Ovary (tissue), 10 donors: ENCODE measurements at places on chromosomes 1 and 21. TPM values are rescaled to one million over a fixed set of nuclear protein-coding genes. Genes with fewer than 3 reads are reported as not detected.

DNA sequence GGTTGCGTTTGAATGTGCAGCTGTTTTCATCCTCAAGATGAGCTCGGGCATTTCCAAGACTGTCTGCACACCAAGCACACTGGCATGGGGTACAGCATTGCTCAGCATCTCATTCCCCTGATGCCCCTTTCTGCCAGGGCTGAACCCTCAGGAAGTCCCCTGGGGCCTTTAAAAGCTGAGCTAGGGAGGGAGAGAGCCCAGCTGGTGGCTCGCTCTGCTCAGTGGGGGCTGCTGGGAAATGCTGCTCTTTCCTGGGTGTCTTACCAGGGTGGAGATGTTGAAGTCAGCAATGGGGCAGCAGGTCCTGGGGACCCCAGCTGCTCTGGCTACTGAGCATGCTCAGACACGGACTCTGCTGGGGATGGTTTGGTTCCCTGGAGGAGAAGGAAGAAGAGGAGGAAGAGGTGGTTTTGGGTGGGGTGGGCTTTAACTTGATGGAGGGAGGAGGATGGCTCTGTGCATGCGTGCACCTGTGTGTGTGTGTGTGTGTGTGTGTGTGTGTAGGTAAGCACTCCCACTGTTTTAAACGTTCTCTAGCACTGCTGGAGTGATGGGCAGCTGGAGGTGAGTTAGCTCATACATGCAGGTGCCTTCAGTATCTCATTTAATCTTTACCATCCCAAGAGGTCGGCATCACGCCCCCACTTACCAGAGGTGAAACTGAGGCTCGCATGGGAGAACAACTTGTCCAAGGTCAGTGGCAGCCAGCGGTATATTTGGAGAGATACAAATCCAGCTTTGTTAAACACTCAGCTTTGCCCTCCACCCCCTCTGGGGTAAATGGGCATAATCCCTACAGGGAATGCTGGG, 40.9 kb downstream of the ACTL8 start:
- DNase-seq, result no peak

Gene KLHDC7A
- total RNA-seq, result 0.65 TPM

- DNase-seq, result no peak
Measured at GRCh38 chr1:119254067-119254720, 113.7 kb upstream of the WARS2 start.

Gene KIF21B
- total RNA-seq, result 1.9 TPM

DNA sequence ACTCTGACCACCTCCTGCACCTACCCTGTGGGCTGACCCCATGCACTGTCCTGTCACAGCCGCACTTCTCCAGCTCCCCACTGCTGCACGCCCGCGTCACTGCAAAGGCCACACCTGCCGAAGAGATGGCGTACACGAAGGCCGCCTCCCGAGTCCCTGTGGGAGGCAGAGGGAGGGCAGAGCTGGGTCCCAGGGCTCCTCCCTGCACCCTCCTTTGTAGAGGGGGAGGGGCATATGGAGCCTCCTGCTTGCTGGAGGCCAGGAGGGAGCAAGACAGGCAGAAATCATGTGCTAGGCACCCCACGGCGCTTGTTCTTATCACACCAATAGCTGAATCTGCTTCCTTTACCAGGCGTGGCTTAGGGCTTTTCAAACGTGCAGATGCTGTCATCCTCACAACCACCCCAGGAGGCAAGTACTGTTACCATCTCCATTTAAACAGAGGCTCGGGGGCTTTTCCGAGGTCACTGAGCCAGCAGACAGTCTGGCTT, 21.4 kb downstream of the WNT4 start:
- no peak for DNase-seq

DNA sequence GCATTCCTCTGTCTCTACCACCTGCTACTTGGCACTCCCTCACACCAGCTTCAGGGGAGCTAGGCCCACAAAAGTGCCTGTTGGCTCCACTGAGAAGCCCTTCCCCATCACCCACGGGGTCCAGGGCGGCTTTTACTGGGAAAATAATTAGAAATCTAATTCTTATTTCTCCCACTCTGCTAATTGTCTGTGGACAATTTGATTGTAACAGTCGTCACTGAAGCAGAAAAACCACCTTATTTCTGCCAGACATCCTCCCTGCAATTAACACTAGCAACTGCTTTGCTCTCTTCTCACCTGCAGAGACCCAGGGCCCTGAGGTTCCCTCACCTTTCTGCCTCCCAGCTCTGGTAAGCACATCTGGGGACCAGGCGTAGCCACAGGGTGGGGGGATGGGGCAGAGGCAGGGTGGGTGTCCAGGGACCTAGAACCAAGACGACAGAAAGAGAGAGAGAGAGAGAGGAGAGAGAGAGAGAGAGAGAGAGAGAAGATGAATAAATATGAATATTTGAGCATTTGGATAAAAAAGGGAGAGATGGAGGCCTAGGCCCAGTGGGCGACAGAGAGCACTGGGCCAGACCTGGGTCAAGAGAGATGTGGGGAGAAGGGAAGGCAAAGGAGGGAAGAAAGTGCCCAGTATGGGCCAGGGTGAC, 32.6 kb downstream of the FOXO6 start:
- no peak for DNase-seq

DNA sequence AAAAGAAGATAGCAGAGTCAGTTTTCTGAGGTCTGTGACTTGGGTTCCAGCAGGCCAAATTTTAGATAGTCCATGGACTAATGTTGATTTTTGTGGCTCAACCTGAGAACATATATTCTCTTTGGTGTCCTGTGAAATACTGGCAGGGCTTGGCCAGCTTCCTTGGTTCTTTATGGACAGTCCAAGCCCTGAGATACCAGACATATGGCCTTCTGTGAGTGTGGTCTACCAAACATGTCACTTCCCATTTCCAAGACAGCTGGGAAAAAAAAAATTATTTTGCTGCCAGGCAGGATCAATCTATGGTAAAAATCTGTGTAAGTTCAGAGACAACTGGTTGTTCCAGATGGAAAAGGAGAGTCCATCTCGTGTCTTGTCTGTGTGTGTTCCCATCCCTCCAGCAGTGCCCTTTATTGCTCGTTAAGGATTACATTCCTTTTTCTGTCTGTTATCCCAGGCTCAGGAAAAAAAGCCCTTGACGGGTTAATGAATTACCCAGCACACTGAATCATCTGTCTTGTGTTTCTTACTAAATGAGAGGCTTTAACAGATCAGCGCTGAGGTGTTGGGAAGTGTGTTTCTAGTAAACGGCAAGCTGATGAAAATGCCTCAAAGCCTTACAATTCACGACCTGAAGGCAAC, 33.4 kb upstream of the XPR1 start:
- no peak for DNase-seq

DNA sequence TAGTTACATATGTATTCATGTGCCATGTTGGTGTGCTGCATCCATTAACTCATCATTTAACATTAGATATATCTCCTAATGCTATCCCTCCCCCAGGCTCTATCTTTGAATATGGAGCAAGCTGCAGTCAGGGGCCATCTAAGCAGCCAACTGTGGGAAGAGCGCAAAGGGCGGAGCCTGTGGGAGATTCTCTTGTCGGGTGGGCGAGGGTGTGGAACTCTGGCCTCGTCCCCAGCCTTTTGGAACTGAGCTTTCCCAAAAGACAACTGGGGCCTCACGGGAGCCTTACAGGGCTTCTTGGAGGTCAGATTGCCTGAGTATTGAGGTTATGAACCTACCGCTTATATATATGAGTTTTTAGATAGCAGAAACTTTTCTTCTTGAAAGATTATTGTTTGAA, 117.2 kb downstream of the HHAT start:
- DNase-seq, result no peak

- DNase-seq, result no peak
Measured at GRCh38 chr1:244651956-244652622, 837 bp upstream of the DESI2 start.

DNA sequence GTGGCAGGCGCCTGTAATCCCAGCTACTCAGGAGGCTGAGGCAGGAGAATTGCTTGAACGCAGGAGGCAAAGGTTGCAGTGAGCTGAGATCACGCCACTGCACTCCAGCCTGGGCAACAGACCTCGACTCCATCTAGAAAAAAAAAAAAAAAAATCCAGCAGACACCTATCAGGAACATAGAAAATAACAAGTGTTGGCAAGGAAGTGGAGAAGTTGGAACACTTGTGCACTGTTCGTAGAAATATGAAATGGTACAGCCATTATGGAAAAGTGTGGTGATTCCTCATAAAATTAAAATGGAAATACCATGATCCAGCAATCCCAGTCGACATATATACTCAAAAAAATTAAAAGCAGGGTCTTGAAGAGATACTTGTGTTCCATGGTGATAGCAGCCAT, 12.0 kb upstream of the C1orf162 start:
- DNase-seq, result no peak

- DNase-seq, result no peak
Measured at GRCh38 chr1:165603810-165604209, 27.2 kb upstream of the MGST3 start.

- DNase-seq, result no peak
Measured at GRCh38 chr1:9389968-9390367, 97.3 kb downstream of the SPSB1 start.

DNA sequence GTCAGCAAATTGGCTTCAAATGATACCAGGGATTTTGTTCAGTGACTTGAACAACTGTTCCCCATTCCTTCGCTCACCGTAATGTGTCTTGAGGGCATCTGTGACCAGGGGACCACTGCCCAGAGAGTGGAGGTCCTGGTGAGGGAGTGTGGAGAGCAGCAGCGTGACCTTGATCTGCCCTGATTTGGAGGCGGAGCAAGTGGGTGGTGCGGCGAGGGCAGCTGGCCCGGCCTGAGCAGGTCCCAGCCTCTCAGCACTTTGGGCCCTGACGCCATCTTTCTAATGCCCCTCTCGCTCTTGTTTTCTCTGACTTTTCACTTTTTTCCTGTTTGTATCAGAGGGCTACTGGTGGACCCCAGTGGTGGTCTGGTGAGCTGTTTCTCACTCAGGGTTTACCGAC, 31.1 kb downstream of the DIP2A start:
- no peak for DNase-seq

Gene LCE1C
- total RNA-seq, result not detected

GRCh38 chr21:36882776-36883175, 83.7 kb downstream of the HLCS start:
- DNase-seq, result no peak

- DNase-seq, result no peak
Measured at GRCh38 chr21:36306872-36307534, 13.0 kb upstream of the MORC3 start.

DNA sequence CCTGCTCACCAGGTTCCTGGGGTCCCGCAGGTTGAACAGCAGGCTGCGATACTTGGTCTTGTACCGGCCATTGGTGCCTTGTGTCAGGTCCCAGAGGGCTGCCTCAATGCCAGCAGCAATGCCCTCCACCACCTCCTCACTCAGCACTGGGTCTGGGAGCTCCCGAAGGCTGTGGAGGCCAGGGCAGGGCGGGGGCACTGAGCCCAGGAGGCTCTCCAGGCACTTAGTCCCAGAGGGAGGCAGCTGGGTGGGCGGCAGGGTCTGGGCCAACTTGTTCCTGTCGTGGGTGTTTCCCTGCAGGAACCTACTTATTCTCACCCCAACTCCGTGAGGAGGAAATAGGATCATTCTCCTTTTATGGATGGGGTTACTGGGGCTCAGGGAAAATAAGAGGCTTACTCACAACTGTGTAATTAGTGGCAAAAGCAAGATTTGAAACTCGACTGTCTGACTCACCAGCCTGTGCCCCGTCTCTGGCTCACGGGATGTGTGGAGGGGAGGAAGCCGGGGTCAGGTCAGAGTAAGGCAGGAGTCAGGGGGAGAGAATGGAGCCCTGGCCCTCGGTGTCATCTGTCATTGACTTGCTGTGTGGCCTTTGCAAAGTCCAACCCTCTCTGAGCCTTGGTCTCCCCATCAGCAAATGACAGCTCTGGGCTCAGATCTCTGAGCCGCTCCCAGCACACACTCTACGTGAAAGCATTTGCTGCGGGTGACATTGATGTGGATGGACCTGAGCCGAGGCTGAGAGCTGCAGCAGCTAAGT, 17.2 kb downstream of the SPOCD1 start:
- no peak for DNase-seq

Gene TSPAN2
- total RNA-seq, result 3.4 TPM

- no peak for DNase-seq
Measured at GRCh38 chr1:26344147-26344920, 9.6 kb downstream of the CRYBG2 start.

- no peak for DNase-seq
Measured at GRCh38 chr21:31394309-31394708, 50.2 kb upstream of the TIAM1 start.

Gene TLR5
- total RNA-seq, result 38.8 TPM

Gene IVL
- total RNA-seq, result not detected

Gene ASAP3
- 37.3 TPM for total RNA-seq

- no peak for DNase-seq
Measured at GRCh38 chr1:13550663-13551062, 33.0 kb upstream of the PDPN start.

DNA sequence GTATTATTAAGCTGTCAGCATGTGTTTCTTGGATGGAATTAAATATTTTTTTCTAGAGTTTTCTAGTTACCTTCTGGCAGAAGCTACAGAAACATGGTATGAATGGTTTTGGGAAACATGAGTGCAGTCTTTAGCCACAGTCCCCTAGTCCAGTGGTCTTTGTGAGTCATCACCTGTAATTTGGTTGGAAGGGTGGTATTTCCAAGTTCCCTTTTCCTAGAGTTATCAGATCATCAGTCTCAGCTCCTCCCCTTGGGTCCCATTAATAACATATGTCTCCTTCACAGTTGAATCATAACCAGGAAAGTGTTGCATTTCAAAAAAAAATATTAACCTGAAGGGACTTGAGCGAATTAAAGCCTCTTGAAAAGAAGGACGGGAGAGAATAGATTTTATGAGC, 27.0 kb downstream of the ELAVL4 start:
- no peak for DNase-seq

GRCh38 chr1:85584264-85584781, 3.8 kb downstream of the CCN1 start:
- DNase-seq, result no peak

- no peak for DNase-seq
Measured at GRCh38 chr1:66502086-66502485, 31.9 kb upstream of the SGIP1 start.

DNA sequence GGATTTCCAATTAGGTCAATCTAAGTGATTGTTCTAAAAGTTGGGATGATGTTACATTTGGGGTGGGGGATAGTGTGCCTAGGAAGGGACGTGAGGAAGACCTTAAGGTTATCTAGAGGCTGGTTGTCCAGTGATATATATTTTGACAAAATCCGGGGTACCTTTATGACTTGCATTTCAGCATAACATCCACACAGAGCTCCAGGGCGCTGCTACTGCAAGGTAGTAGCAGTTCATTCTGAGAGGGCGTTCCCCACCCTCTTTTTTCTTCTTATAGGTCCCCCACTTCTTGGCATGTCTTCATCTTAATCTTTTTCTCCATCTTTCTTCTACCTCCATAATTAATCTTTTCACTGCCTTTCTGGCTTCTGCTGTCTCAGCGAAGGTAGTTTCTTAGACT, 161.9 kb downstream of the CACNA1E start:
- DNase-seq, result no peak
